ENCODE measurements at places on chromosomes 7 and 10.

DNA sequence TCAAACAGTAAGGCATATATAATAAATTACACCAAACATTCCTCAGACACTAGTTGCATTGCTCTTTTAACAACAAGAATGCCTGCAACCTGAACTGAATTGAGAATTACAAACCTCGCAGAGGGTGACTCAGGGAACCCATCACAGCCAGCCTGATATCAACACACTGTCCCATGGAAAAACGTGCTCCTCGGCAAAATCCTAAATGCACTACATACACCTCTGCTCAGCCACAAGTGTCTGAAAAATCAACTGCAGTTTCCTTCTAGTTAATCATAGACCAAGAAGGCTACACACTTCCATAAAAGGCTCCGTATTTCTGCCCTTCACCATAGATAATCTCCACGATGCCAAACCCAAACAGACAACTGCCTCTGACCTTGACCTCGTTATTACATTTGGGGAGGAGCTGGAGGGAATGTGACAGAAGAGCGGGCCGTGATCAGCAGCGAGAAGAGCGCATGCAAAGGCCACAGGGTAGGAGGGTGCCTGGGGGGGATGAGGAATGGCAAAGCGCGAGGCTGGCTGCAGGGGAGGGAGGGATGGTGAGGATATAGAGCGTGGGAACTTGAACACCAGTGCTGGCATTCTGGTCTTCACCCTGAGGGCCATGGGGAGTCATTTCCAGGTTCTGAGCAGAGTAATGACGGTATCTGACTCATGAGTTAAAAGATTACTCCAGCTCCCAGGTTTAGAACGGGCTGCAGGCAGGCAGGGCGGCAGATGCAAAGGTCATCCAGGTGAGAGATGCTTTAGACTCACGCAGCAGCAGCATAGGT, 201.9 kb upstream of the FRMD4A start:
- DNase-seq, result no peak

GRCh38 chr7:66157060-66157459, 42.4 kb downstream of the CRCP start:
- DNase-seq, result no peak

GRCh38 chr10:133419211-133419950, 5.0 kb downstream of the SPRN start:
- DNase-seq, result no peak

GRCh38 chr10:13095094-13095493, 4.9 kb upstream of the OPTN start:
- DNase-seq, result no peak

DNA sequence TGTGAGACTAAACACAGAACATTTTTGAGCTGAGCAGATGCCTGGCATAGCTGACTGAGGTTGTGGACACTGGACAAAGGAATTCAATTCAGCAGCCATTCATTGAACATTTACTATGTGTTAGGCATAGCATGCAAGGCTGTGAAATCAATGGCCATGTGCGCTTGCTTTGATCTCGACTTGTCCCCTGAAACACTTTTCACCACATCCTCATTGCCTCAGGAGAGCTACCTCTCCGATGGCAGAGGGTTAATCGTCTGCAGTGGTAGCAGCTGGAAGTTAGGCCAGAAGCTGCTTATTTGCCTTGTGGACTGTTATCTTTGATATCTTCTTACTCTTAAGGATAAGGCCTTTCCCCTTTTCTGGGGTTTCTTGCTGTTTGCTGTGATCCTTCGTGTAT, 297.8 kb downstream of the AUTS2 start:
- no peak for DNase-seq

- DNase-seq, result no peak
Observed at GRCh38 chr10:109588259-109588658, 335.1 kb downstream of the XPNPEP1 start.

GRCh38 chr7:117212969-117213877, 109.6 kb downstream of the WNT2 start:
- peak; percentile 65 for DNase-seq

GRCh38 chr7:140009735-140010134, 53.0 kb downstream of the PARP12 start:
- no peak for DNase-seq

- no peak for DNase-seq
Observed at GRCh38 chr7:117195361-117196029, 127.4 kb downstream of the WNT2 start.

- DNase-seq, result no peak
Observed at GRCh38 chr7:158391141-158391540, 196.5 kb downstream of the PTPRN2 start.

GRCh38 chr7:44415510-44415909, 74.9 kb downstream of the NUDCD3 start:
- no peak for DNase-seq

- DNase-seq, result no peak
Observed at GRCh38 chr7:104207348-104207730, 474 bp downstream of the ORC5 start.

DNA sequence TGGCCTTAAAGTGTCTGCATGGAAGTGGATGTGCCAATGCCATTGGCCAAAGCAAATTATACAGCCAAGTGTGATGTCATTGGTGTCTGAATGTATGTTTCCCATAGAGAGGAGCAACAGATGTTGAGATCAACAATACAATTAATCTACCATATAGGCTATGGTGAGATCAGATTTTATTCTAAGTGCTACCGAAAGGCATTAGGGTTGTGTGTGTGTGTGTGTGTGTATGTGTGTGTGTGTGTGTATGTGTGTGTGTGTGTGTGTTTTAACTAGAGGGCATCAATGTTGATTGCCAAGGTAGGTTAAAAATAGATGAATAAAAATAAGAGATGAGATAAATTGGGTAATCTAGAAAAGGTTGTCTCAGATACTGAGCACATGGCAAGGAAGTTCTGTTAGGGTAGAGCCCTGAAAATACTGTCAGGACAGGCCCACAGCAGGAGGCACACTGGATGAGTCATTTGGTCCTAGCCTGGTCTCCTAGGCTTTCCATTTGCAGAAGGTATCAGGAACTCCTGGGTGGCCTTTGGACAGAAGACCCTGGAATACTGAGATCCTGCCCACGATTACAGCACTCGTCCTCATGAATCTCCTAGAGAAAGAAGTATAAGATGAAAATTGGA, 446.0 kb upstream of the PODXL start:
- DNase-seq, result no peak

DNA sequence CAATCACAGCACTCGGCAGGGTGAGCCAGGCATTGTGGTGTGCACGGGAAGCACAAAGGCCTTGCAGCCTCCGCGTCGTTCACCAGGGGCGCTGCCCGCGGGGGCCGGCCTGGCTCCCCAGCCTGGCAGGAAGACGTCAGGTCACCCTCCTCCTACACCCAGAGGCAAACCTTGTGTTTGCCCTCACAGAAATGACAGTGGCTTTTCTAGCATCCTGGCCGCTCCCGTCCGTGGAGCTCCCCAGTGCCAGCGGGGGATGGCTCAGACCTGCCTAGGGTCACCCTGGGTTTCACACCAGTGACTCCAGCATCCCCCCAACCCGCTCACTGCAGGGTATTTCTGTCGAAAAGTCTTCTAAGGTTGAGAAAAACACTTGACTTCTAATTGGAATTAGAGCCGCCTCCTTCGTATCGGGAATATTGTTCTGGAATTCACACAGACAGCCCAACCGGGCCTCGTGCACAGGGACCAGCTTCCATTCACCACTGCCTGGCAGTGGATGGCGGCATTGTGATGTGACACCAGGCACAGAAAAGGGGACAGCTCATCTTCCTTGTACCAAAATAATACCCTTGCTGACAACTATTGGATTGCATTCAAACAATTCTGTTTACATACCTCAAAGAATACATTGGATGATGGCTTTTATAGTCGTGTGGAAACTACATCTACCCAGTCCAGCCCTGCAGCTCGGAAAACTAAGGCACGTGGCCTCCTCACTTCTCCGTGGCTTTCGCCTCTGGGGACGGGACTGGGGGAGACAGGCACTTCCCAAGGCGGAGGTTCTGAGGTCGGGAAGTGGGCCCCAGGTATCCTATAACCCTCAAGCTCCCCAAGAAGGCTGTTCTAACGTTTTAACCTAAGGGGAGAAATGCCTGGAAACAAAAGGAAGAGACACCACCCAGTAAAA, 109.0 kb downstream of the EBF3 start:
- no peak for DNase-seq

DNA sequence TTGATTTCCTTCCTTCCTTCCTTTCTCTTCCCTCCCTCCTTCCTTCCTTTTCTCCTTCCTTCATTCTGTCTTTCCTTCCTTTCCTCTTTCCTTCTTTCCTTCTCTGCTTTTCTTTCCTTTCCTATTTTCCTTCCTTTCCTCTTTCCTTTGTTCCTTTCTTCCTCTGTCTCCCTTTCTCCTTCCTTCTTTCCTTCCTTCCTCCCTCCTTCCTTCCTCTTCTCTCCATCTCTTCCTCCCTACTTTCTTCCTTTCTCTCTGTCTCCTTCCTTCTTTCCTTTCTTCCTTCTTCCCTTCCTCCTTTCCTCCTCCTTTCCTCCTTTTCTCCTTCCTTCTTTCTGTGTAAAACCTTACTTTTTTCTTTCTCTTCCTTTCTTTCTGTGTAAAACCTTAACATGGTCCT, 32.3 kb upstream of the NPTX2 start:
- no peak for DNase-seq

- no peak for DNase-seq
Observed at GRCh38 chr10:111091833-111092232, 15.0 kb downstream of the ADRA2A start.

- no peak for DNase-seq
Observed at GRCh38 chr7:120944826-120945562, 5.6 kb upstream of the ING3 start.

DNA sequence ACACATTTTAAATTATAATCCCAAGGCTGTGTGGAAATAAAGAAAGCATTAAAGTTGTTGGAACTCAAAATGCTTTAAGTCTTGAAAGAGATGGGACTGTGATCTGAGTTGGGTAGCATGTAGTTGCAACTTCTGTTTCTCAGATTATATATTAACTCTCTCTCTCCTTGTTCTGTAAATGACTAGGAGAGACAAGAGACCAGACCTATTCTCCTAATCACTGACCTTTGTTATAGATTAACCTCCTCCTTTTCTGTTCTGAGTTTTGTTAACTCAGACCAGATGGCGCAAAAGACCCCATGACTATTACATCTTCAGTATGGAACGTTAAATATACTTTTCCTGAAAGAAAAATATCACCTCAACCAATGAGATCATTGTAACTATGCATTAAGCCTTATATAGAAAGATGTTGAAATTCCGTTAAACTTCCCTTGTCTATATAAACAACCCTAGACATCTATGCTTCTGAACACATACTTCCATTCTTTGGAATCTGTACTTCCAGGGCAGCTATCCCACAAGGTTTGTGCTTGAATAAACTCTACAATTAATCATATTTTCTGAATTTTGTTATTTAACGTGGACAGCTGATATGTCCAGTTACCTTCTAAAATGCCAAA, 143.5 kb upstream of the TRIM24 start:
- DNase-seq, result no peak

DNA sequence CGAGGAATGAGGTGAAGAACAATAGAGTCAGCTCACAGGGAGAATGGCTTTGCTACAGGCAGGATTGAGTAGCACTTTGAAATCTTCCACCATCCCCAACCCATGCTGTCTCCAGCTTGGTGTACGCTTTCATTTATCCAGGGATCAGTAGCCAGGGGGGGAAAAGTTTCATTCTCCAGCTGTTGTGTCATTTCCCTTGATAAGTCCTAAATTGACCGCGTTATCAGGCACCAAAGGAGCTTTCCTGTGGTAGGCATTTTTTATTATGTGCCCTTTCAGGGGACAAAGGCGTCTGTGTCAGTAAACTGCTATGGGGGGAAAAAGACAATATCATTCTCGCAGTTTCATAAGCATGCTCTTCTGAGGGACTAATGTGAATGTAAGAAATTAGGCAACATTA, 106.6 kb upstream of the YAE1 start:
- DNase-seq, result no peak

DNA sequence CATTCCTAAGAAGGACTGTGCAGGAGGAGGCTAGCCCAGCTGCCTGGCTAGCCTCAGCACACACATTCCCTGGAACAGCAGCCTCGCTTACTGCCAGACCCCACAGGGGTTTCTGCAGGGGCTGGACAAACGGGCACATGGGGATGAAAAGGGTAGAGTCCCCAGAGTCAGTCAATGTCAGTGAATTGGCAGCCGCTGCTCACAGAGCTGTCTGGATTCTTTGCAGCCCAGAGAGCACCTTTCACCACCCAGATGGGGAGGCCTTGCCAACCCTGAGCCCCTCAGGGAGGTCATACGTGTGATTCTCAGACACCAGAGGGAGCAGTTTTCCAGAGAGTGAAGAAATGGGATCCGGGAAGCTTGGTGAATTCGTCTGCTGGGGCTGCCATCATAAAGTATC, 143.3 kb downstream of the KCNMA1 start:
- no peak for DNase-seq

DNA sequence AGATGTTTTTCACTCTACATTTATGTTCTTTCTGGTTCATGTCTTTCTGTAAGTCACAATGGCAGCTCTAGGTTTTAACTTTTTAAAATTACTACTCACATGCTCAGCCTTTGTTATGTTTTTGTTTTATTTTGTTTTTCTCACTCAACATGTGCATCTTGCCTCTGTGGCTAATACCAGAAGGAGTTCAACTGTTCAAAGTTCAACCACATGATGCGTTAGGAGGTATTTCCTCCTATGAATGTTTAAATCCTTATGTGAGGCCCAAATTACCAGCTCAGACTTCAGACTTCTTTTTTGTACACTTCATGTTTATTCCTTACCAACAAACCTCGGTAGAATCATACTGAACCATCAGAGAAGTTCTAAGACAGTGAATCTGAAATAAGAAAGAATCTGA, 151.6 kb downstream of the MALRD1 start:
- no peak for DNase-seq

GRCh38 chr10:71644307-71645180, 75.0 kb downstream of the C10orf105 start:
- no peak for DNase-seq

DNA sequence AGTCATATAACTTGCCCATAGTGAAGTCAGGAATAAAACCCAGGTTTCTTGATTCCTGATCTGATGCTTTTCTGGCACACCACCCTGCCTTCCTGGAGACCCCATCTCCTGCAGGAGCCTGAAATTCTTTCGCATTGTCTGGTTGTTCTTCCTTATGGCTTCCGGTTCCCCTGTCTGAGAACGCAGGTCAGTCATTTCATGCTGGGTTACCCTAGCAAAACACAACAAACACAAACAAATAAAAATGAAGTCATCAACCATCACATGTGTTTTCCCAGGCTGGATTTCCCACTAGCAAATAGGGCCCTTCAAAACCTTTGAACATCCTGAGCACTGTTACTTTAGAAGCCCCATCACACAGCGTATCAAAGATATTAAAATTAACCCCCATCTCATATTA, 569.6 kb downstream of the LRMDA start:
- no peak for DNase-seq

DNA sequence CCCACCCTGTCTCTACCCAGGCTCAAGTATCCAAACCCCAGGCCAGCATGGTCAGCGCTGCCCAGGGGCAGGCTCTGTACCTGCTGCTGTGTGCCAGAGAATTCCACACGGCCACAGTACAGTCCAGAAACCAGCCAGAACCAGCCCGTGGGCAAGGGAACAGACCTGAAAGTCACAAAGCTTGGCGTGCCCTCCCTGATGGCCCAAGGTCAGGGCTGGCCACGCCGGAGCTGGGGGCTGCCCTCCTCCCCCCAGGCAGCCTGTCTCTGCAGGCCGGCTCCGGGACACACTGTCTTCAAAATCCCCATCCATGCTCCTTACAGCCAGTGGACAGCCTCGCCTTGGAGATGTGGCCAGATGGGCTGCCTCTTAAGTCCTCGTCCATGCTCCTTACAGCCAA, 78.4 kb downstream of the CTBP2 start:
- no peak for DNase-seq

- no peak for DNase-seq
Observed at GRCh38 chr10:14748441-14748840, 26.3 kb downstream of the FAM107B start.

GRCh38 chr10:97442277-97442676, 3.5 kb downstream of the EXOSC1 start:
- no peak for DNase-seq

GRCh38 chr10:85317827-85318226, 989.4 kb downstream of the CCSER2 start:
- DNase-seq, result no peak

Measured in NCI-H1105 treated with DMSO at 0.1 percent for 48 hours (cell line).